ENCODE measurements at places on chromosomes 6 and 20.

DNA sequence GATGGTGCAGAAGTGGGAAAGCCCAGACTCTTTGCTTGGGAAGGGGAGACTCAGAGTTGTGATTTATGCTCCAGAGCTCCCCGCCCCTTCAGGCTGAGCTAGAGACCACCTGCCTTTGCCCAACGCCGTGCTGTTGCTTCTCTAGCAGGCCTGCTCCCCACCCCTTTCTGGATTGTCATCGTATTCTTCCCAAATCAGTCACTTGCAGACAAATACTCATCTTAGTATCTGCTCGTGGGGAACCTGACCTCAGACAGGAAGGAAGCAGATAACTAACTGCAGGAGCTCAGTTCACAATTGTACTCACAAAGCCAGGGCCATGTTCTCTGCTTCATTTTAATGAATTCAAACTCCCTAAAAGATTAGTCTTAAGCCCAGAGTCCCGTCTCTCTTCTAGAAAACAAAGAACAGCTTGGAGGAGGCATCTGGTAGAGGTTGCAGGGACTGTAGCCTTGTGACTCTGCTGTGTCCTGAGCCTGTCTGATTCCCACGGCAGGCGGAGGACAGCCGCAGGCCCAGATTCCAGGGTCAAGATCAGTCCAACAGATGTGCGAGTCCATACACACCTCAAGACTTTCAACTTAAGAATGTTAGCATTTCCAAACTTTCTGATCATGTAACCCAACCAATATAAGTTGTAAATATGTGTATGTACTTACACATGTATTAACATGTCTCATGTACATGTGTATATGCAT, 57.2 kb upstream of the GGTLC1 start:
- DNase-seq: peak; percentile 58

GRCh38 chr6:71236926-71237434, 51.6 kb upstream of the OGFRL1 start:
- DNase-seq: no peak

DNA sequence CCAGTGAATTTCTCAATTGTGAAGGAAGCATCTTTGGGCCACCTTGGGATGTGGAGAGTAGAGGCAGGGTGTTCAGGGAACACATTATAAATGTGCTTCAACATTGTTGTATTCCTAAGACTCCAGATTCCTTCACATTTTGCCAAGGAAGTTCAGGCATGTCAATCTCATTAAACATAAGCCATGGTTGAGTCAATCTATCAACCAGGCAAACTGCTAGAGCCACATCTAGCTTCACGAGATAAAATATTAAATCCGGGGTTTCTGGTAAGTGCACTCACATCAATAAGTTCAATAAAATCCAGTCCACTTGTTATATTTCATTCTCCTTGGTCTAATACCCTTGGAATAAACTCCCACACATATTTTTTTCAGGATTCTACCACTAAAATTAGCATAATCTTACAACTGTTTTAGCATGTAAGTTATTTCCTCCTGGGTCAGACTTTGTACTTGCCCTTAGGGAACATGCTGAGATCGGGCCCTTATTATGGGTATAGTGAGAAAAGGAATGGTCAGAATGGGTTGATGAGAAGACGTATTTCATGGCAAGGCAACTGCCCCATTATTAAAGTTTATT, 93.6 kb downstream of the ADTRP start:
- no peak for DNase-seq

GRCh38 chr6:11824986-11825385, 46.4 kb upstream of the ADTRP start:
- no peak for DNase-seq

GRCh38 chr6:98333273-98333672, 501.1 kb upstream of the POU3F2 start:
- no peak for DNase-seq

DNA sequence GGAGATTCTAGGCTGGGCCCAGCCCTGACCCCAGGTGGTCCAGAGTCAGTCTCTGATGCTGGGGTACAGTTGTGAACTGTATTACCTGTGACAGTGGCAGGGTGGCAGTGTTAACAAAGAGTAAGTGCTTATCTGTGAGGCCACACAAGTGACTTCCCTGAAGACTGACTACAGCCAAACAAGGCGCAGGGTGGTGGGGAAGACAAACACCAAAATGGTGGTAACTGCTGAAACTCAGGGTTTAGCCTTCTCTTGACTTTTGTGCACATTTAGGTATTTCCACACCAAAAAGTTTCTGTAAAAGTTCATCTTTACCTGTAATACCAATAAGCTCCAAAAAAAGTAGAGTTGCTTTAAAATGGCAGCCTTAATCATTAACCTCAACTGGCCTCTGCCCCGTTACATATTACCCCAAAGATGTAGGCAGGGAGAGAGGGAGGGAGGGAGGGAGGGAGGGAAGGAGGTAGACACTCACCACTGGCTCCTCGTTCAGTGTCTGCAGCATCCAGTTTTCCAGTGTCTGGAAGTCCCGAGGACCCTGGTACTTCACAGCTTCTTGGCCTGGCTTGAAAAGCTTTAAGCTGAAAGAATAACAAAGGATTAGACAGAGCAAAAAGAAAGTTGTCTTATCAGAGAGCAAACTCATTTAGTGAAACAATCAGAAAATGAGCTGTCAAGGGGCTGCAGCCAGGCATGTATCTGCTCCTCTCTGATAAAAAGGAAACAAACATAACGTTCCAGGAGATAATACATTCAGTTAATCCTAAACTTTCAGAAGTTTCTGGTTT, 11.3 kb downstream of the TXNDC5 start:
- DNase-seq: no peak

DNA sequence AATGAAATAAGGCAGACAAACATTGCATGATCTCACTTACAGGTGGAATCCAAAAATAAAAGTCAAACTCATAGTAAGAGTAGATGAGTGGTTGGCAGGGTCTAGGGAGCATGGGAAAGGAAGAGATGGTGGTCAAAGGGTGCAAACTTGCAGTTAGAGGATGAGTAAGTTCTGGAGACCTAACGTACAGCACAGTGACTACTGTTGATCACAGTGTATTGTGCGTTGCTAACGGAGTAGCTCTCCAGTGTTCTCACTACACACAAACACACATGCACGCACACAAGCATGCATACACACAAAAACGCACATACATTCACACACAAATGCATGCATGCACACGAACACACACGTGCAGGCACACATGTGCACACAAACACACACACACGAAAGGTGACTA, 54.9 kb downstream of the LY86 start:
- peak; percentile 31 for DNase-seq

GRCh38 chr6:27994616-27995015, 37.6 kb downstream of the OR2B6 start:
- no peak for DNase-seq

GRCh38 chr6:16375843-16376242, 137.5 kb downstream of the GMPR start:
- no peak for DNase-seq

DNA sequence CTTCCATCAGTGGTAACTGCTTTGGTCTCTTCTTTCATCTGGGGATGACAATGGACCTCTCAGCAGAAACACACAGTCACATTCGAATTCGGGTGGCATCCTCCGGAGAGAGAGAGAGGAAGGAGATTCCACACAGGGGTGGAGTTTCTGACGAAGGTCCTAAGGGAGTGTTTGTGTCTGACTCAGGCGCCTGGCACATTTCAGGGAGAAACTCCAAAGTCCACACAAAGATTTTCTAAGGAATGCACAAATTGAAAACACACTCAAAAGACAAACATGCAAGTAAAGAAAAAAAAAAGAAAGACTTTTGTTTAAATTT, 6.1 kb downstream of the EDN1 start:
- no peak for DNase-seq

DNA sequence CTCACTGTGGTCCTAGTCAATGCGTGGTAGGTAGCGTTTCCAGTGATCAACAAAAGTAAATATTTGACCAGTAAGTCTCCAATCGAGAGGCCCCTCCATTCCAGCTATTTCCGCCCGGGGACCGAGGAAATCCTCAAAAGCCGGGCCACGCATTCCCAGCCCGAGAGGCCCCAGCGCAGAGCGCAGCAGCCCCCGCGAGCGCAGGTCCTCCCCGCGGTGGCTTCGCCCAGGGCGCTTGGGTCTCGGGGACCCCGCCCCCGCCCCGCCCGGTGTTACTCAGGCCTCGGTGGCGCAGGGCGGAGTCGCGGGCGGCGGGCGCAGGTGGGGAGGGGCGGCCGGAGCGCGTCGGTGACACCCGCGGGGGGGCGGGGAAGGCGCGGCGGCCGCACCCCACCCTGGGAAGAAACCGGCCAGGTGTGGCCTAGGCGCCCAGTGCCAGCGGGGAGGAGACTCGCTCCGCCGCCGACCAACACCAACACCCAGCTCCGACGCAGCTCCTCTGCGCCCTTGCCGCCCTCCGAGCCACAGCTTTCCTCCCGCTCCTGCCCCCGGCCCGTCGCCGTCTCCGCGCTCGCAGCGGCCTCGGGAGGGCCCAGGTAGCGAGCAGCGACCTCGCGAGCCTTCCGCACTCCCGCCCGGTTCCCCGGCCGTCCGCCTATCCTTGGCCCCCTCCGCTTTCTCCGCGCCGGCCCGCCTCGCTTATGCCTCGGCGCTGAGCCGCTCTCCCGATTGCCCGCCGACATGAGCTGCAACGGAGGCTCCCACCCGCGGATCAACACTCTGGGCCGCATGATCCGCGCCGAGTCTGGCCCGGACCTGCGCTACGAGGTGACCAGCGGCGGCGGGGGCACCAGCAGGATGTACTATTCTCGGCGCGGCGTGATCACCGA, at the start of gene DSP:
Gene DSP (plus strand): TSS at position 497 of the 890 bp plus-strand sequence. CDS start 245 bp downstream, at position 742.
- DNase-seq: peak; percentile 26

DNA sequence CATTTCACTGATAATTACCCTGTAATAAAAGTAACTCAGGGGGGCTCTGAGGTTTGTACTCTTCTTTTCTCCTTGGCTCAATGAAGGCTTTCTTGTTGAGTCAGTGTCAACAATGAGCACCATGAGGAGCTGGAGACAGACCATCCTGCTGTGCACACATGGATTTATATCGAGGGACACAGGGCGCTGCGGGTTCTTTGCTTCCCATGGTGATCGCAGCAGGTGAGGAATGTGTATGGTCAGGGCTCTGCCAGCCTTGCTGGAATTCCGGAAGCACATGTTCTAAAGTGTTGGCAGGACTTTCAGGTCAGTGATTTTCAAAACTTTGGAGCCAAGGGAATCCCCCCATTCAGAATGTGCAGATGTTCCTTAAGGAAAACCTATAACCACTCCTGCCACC, 27.1 kb downstream of the SMOC2 start:
- DNase-seq: no peak

GRCh38 chr20:4087923-4088322, 72.6 kb upstream of the RNF24 start:
- no peak for DNase-seq

DNA sequence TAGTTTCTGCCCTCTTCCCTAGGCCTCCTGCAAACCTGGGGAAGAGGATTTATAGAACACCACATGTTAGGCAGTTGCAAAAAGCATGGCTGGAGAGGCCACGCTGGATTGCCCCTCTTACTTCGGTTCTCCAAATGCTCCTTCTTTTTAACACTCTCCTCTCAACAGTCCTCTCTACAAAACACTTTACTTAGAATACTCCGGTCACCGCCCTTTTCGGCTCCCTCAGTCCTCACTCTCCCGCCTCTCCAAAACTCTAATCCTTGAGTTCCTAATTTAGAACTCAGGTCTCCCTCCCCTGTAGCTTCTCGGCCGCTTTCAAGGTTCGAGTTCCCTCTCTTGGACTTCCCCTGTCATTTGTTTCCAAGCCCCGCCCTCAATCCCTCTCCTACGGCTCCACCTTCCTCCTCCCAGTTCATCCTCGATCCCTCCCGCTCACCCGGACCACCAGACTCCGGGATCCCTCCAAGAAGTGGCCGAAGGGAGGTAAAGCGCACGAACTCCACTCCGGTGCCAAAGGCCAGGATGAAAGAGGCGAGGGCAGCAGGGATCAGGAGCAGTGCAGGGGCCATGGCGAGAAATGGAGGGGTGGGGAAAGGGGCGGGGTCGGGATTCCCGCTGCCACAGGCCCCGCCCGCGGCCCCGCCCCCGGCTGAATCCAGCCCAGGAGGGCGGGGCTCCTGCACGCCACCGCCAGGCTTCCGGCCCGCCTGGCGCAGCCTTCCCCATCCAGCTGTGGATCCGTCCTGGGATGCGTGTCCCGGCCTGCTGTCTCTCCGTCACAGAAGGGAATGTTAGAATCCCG, at the start of gene NRM:
Gene NRM (minus strand): TSS at position 582 of the 805 bp plus-strand sequence. CDS start 10 bp downstream, at position 572.
- peak; percentile 79 for DNase-seq

- DNase-seq: no peak
These were observed 443.9 kb downstream of the CDKAL1 start for GRCh38 chr6:20978151-20978614.

DNA sequence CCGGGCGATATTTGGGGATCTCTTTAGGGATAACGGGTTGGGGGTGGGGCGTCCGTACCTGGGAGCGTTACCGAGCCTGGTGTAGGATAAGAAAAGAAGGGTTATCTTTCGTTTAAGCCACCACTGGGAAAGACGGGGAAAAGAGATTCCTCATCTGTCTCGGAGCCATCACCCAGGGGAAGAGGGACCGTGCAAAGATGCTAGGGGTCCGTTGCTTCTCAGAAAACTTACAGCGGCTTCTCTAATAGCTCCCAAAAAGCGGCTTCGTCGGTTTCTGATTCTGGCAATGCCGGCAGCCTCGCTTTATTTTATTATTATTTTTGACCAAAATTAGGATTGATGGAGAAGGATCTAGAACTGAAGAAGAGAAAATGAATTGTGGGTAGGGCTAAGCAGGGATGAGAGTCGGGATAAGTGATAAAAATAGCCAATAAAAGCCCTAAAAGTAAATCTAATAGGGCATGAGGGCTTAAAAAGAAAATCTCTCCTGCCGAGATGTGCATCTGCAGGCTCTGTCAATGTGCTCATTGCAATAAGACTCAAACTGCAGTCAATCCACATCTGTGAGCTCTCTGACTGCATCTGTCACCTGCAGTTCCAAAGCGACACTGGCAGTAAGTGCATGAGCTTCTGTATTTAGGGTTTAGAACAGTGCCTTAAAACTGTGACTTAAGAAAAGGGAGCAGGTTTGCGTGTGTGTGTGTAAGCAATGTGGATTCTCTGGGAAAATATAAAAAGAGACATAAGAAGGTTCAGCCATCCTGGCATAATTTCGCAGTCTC, 801 bp downstream of the TBPL1 start:
- DNase-seq: no peak

DNA sequence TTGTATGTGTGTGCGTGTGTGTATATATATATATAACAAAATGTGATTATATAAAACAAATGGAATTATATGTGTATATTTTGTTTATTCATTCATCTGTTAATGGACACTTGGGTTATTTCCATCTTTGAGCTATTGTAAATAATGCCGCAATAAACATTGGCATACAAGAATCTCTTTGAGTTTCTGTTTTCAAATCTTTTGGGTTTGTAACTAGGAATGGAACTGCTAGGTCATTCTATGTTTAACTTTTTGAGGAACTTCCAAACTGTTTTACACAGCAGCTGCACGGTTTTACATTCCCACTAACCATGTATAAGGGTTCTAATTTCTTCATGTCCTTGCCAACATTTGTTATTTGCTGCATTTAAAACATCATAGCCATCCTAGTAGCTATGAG, 39.9 kb upstream of the TGM2 start:
- DNase-seq: no peak

Measured in activated CD4-positive, alpha-beta memory T cell treated with anti-CD3 and anti-CD28 coated beads, Interleukin-2, amount 10 ng/mL, durations not matched to agents 7 days and 5 days (primary cell).